Brain microvascular endothelial cell (primary cell): ENCODE measurements at places on chromosomes 2 and 18.

DNA sequence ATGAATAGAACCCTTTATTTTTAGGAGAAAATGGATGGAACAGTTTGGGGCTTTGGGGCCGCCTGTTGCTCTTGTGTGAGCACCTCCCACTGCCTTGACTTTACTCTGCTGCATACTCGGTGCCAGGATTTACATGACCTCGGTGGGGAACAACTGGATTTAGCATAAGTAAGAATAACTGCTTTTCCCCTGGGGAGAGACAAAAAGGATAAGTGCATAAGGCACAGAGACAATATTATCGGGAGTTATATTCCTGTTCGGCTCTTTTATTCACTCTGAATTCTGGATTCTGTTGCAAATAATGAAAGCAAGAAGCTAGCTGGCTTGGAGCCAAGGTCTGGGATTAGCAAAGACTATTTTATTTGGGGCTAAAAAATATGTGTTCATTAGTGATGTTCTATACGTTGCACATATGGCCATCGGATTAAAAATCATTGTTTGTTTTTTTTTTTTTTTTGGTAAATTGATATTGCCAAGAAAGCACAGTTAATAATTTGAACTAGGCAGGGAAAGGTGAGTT lies 69.8 kb downstream of the CYBRD1 start:
- no peak for DNase-seq

- no peak for DNase-seq
These were observed 149.2 kb downstream of the TGIF1 start for GRCh38 chr18:3599195-3599594.

DNA sequence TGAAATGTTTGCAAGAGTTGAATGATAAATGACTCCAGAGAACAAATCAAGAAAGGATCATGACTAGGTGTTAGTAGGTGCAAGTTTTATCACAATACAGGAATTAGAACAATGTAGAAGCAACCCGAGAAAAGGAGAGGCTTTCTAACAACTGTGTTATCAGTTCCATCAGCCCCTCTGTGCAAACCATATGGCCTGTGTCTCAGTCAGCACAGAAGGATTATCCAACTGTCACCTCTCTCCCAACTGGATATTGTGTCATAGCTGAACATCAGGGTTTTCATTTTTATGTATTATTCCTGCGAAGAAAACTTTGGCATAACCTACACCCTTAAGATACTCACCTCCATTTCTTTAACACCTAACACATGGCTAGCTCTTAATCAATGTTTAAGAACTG lies 321.6 kb upstream of the RND3 start:
- no peak for DNase-seq

- no peak for DNase-seq
These were observed 488.0 kb downstream of the CBLN2 start for GRCh38 chr18:72056171-72056570.

DNA sequence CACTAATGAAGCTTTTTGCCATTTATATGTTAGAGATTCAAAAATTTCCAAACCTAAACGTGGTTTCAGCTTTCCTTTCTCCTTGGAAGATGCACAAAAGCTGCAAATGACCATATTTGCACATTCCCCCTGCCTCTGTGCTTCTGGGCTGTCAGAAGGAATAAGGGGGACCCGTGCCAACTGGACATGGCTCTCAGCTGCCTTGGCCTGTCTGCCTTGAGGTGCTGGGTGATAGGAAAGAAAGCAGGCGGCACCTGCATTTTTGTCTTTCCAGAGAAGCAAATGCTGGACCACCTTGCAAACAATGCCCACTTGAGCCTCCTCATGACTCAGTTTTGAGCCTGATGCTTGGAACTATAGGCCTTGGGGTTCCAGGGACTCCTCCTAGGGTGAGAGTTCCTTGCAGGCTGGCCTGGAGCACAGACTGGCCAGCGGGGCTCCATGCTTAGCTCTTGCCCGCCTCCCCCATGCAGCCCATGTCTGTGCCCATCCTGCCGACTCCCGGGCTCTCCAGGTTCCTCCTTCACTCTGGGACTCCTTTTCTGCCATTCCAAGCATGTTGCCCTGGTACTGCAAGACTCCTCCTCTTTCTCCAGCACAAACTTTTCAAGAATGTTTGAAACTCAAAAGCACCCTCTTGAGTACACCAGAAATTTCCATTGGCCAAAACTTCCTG lies 109.0 kb upstream of the EPAS1 start:
- no peak for DNase-seq

- DNase-seq = no peak
These were observed 327 bp downstream of the LTBP1 start for GRCh38 chr2:32947076-32947483.

- DNase-seq = no peak
These were observed 80.8 kb downstream of the FMNL2 start for GRCh38 chr2:152415796-152416195.

DNA sequence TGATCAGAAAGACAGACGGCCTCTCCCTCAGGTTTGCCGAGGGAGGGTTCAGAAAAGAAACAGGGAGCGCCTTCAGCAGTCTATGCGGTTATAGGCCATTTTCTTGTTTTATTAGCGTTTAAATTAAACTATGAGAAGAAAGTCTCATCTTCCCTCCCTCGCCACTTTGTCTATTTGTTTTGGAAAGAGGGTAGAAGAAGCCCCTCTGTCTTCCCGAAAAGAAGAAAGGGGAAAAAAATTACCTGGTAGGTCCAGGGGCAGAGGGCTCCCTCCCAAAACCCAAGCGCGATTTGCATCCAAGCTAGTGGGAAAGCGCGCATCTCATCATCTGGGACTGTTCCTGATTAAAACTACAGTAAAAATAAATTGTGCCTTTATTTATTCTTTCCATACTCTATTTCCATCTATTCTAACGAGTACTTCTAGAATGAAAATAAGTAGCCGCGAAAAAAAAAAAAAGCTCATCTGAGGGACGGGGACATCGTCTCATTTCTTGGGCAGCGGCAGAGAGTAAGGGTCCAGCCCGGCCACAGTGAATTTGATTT lies 2.4 kb downstream of the PAX8 start:
- no peak for DNase-seq

DNA sequence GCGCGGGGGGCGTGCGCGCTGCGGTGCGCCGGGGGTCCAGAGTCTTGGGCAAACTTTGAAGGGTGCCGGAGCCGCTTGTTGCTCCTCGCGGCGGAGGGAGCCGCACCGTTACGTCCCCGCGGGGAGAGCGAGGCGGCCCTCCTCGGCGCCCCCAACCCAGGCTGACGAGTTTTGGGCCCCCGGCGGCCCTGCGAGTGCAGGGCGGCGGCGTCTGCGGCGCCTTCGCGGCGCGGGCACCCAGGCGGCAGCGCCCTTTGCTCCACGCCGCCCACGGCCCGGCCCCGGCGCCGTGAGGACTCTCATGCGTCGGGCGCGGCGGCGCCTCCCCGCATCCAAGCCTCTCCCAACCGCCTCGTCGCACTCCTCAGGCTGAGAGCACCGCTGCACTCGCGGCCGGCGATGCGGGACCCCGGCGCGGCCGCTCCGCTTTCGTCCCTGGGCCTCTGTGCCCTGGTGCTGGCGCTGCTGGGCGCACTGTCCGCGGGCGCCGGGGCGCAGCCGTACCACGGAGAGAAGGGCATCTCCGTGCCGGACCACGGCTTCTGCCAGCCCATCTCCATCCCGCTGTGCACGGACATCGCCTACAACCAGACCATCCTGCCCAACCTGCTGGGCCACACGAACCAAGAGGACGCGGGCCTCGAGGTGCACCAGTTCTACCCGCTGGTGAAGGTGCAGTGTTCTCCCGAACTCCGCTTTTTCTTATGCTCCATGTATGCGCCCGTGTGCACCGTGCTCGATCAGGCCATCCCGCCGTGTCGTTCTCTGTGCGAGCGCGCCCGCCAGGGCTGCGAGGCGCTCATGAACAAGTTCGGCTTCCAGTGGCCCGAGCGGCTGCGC lies 814 bp downstream of the FZD7 start:
- DNase-seq = peak; percentile 33
